ENCODE measurements at places on chromosomes 5 and 9.

GRCh38 chr9:22975951-22976350 is 529.3 kb downstream of the DMRTA1 start:
- DNase-seq = peak; percentile 51

DNA sequence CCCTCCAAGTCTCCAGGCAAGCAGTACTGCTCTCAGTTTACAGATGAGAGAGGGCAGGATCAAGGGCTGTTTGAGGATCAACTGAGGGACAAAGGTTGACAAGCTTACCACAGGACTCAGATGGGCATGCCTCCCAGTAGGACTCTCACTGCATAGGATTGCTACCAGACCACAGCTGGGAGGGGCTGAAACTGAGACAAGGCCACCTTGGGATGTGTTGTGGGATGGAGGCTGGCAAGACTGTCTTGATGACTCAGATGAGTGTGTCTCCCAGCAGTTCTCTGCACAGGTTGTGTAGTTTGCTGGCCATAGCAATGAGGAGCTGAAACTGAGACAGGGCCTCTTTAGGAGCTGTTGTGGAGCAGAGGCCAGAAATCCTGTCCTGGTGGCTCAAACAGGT is 222.2 kb upstream of the IRX1 start:
- DNase-seq = peak; percentile 12

GRCh38 chr5:141017943-141018342 is 33.2 kb upstream of the PCDHB1 start:
- DNase-seq = no peak

GRCh38 chr5:179468696-179469095 is 81.7 kb upstream of the RUFY1 start:
- no peak for DNase-seq

GRCh38 chr9:3007326-3007725 is 163.4 kb upstream of the PUM3 start:
- DNase-seq = no peak

DNA sequence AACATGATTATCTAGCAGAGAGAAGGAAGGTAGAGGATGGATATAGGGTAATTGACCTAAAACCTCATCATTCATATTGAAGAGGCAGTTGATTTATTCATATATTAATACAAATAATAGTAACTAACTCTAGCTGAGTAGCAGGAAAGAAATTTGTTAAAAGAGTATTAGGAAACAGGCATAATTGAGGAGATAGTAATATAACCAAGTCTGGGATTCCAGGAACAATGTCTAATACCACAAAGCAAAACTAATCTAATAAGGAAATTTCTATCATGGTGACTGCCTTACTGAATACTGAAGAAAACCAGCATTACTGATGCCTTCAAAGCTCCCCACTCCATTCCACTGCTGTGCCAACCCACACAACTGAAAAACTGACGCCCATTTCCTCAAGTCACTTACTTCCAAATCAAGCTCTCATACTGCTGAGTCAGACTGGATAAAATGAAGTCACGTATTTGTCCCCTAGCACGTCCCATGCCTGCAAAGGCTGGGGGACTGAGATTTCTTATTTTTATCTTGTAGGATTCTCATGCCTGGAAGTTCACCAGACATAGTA is 153.9 kb downstream of the SMC2 start:
- peak; percentile 38 for DNase-seq

DNA sequence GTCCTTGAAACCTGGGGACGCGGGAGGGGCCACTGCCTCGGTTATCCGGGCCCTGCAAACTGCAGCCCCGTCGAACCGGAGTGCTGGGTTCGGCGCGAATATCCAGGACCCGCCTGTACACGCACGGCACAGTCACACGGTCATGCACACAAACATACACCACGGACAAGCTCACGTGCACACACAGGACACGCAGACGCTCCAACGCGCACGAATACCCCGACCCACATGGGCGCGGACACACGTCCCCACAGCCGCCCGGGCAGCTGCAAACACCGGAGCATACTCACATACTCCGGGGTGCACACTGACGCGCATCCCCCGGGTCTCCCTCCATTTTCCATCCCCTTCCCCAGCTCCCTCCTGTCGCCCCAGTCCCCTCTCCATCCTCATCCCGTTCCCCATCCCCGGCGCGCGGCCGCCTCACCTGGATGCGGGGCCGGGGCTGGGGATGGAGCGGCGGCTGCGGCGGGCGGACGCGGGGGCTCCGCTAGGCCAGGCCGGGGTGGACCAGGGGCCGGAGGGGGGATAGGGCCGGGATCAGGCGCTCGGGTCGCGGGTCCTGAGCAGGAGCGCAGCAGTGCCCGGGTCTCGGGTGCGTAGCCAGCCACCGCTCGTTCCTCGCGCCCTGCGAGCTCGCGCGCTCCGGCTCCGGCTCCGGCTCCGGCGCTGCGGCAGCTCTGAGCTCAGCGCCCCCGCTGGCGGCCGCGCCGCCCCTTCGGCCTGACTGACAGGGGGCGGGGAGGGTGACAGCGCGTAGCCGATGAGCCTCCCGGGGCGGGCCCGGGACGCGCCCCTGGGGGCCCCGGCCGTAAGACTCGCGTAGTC is at the start of the genes EIF4E1B and SNCB:
Gene EIF4E1B, plus strand, starts transcription at position 823 of the 828 bp plus-strand sequence. CDS start 12,113 bp downstream, outside the sequence.
Gene SNCB, minus strand, starts transcription at position 682 of the 828 bp plus-strand sequence. CDS start 880 bp downstream, outside the sequence.
- no peak for DNase-seq

DNA sequence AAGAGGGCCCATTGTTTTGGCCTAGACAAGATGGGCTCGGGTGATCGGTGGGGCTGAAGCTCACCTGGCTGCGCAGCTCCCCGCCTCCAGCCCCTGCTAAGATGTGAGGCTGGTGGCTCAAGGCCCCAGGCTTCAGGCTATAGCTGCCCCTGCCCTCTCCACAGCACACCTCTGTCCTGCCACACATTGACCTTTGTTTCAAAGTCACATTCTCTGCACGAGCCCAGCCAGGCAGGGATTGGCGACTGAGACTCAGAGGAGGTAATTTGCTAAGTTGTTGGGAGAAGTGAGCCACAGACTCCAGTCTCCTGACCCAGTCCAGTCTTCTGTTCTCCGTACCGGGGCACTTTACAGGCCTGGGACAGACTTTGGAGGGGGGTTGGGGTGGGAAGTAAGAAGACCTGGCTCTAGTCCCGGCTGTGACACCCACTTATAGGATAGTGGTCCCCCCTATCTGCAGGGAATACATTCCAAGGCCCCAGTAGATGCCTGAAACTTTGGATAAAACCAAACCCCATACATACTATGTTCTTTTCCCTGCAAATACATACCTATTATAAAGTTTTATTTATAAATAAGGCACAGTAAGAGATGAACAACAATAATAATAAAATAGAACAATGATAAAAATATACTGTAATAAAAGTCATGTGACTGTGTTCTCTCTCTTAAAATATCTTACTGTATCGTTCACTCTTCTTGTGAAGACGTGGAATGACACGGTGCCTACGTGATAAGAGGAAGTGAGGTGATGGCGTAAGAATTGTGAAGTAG is 13.3 kb downstream of the PDGFRB start:
- DNase-seq = peak; percentile 76

DNA sequence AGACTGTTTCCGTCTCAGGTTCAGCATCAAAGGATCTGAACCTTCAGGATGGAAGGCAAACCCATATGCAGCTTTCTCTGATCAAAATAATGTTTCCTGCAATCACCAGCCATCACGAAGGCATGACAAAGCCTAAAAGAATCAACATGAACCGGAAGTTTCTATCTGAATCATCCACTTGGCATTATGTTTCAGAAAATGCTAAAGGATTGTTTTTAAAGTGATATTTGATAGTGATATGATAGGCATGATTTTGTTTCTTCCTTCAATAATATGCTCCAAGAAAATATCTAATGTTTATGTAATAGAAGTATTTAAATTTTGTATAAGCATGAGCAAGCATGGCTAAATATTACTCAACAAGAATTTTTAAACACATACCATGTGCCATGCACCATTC is 219.6 kb downstream of the PLK2 start:
- peak; percentile 81 for DNase-seq

DNA sequence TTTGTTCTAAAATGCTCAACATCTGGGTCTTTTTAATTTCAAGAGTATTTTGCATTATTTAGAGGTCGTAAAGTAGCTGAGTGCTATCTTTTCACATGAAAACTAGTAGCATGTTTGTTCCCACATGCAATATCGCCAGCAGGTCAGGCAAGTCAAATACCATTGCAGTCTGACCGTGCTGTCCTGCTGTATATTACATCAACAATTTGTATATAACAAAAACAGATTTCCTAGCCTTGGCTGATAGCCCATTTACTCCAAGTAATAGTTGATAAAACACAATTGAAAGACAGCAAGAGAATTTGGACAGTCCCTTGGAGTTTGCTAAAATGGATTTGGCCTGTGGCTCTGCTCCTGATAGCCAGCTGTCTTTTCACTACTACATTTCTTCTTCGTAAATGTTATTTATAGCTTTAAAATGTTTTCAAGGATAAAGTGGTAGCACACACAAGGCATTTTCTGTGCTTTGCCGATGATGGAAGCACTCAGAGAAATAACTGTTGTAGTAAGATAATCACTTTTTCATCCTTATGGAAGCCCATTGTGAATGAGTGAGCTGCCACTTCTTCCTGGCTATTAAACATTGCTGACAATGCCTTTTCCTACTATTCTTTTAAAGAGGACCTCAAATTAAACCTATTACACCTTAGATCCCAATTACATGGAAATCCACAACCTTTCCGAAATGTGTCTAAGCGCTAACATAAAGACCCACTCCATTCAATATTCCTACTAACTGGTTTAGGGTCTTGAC is 992.1 kb downstream of the MAT2B start:
- DNase-seq = no peak

DNA sequence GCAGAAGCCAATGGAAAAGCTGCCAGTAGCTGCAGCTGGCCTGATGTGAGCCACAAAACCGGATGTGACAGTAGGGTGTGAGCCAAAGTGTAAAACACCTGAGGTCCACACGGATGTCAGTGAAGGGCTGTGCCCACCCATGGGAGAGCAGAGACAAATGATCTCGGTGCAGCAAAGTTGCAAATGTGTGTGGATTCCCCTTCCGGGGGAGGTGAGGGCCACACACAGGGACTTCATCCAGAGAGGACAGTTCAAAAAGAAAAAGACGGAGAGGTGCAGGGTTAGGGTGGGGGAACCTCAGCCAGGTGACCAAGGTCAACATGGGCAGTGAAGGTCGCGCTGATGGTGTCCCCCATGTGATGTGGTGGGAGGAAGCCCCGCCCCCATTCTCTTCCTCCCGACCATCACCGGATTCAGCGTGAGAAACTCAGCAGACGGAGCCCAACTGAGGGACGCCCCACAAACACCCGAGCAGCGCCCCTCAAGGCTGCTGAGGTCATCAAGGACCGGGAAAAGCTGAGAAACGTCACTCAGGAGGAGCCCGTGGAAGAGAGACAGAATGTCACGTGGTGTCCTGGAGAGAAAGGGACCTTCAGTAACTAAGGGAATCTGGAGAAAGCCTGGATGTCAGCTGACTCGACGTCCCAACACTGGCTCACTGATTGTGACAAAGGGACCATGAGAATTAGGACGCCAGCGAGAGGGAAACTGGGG is 11.4 kb upstream of the PTGDS start:
- DNase-seq = peak; percentile 31

DNA sequence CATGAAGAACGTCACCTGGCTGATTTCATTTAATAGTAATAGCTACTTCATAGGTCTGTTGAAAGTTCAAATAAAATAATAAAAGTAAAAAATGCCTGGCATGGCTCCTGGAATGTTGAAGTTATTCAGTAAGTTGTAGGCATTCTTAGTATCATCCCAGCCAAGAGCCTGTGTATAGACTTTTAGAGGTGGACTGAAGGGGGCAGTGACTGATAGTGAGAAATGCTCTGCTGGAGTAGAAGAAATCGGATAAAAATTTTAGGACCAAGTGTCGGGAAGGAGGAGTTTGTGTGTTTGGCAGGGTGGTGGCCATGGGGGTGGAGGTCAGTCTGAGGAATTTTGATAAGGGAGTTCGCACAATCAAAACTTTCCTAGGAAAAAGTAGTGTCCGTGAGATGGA is 3.6 kb downstream of the ZFP2 start:
- no peak for DNase-seq

Data from M059J (cell line).